SK-N-SH (cell line): ENCODE measurements at places on chromosomes 6 and 20. TPM values are rescaled to one million over a fixed set of nuclear protein-coding genes. Genes with fewer than 3 reads are reported as not detected.

Gene FAM184A
- polyA plus RNA-seq: 0.38 and 0.49 TPM in 2 replicates

Gene THBD
- polyA plus RNA-seq: 0.13 and 0.33 TPM in 2 replicates

Gene SFT2D1
- polyA plus RNA-seq: 93.4 and 131 TPM in 2 replicates

Gene HCRTR2
- not detected in 2 replicates for polyA plus RNA-seq

Gene NRN1
- 8.5 and 8.9 TPM in 2 replicates for polyA plus RNA-seq

Gene PXDC1
- 14.1 and 14.5 TPM in 2 replicates for polyA plus RNA-seq

Gene HLA-DQA1
- polyA plus RNA-seq: not detected in 2 replicates

Gene CTCFL
- not detected in 2 replicates for polyA plus RNA-seq

Gene IL17F
- not detected in 2 replicates for polyA plus RNA-seq

Gene PLEKHG1
- under 0.01 and 0.02 TPM in 2 replicates for polyA plus RNA-seq

Gene ATF6B
- polyA plus RNA-seq: 61.3 and 73.0 TPM in 2 replicates

Gene HLA-DRB5
- polyA plus RNA-seq: not detected in 2 replicates

GRCh38 chr6:55670850-55671413 is 91.9 kb upstream of the HMGCLL1 start:
- no peak for DNase-seq

- no peak for DNase-seq
Observed at GRCh38 chr6:102215425-102215824, 821.9 kb downstream of the GRIK2 start.

DNA sequence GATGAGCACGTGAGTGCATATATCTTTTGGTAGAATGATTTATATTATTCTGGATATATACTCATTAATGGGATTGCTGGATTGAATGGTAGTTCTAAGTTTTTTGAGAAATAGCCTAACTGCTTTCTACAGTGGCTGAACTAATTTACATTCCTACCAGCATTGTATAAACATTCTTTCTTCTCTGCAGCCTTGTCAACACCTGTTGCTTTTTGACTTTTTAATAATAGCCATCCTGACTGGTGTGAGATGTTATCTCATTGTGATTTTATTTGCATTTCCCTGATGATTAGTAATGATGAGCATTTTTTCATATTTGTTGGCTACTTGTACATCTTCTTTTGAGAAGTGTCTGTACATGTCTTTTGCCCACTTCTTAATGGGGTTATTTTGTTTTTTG is 116.3 kb downstream of the ADTRP start:
- no peak for DNase-seq

GRCh38 chr20:58893355-58894120 is 41.0 kb downstream of the GNAS start:
- no peak for DNase-seq

DNA sequence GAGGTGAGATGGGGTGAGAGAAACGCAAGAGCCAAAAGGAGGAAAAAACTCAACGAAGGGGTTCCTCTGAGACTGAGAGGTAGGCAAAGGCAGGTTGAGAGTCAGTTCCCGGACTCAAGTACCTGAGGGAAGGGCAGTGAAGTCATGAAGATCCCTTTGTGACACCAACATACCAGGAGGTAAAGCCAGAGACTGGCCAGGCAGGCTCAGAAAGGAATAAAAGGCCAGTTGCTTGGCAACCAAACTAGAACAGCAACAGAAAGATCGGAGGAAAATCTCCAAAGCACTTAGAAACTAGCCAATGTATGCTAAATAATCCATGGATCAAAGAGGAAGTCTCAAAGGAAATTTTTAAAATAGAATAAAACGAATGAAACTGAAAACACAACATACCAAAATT is 209.8 kb upstream of the PROKR2 start:
- no peak for DNase-seq

- DNase-seq: peak; percentile 66
Observed at GRCh38 chr20:37202267-37202943, 23.1 kb upstream of the MROH8 start.

GRCh38 chr20:49982072-49982345 is 771 bp upstream of the SNAI1 start:
- DNase-seq: no peak

- no peak for DNase-seq
Observed at GRCh38 chr20:7855545-7855944, 84.7 kb downstream of the HAO1 start.

DNA sequence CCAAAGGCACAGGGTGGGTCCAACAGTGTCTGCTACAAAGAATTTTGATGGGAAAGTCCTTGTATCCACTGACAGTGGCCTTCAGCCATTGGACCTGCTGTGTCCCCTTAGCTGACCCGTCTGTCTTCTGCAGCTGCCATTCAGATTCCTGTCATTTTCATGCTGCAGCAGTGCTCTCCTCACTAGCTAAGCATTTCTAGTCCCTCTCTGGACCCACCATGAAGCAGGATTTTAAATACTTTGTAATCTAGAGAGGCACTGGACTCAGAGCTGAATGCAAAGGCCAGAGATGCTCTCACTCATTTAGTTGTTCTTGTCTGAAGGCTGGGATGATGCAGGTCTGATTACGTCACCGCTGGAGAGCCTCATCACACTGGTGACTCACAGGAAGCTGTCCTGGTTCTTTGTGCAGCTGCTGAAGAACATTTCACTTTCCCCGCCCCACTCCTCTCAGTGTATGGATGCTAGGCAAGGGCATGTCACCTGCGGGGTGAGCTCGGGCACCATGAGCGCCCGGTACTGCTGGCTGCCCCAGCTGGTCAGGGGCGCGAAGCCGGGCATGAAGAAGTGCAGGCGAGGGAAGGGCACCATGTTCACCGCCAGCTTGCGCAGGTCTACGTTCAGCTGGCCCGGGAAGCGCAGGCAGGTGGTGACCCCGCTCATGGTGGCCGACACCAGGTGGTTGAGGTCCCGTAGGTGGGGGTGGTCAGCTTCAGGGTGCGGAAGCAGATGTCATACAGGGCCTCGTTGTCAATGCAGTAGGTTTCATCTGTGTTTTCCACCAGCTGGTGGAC is 19.4 kb upstream of the TUBB2A start:
- DNase-seq: no peak

DNA sequence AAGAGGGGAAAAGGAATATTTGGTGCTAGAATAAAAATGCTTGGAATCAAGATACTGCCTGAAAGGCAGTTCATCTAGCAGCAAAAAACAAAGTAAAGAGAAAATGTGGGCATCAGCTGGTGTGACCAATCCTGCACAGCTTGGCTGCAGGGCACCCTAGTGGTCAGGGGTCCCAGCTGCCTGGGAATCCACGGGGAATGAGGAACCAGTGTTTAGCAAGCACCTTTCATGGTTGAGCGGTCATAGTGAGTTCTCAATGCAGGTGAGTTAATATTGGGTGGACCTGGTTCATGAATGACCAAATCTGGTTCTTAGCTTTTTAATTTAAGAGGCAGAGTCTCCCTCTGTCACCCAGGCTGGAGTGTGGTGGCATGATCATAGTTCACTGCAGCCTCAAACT is 53.3 kb downstream of the CAP2 start:
- no peak for DNase-seq

GRCh38 chr20:5843054-5843592 is 92.9 kb downstream of the SHLD1 start:
- no peak for DNase-seq

DNA sequence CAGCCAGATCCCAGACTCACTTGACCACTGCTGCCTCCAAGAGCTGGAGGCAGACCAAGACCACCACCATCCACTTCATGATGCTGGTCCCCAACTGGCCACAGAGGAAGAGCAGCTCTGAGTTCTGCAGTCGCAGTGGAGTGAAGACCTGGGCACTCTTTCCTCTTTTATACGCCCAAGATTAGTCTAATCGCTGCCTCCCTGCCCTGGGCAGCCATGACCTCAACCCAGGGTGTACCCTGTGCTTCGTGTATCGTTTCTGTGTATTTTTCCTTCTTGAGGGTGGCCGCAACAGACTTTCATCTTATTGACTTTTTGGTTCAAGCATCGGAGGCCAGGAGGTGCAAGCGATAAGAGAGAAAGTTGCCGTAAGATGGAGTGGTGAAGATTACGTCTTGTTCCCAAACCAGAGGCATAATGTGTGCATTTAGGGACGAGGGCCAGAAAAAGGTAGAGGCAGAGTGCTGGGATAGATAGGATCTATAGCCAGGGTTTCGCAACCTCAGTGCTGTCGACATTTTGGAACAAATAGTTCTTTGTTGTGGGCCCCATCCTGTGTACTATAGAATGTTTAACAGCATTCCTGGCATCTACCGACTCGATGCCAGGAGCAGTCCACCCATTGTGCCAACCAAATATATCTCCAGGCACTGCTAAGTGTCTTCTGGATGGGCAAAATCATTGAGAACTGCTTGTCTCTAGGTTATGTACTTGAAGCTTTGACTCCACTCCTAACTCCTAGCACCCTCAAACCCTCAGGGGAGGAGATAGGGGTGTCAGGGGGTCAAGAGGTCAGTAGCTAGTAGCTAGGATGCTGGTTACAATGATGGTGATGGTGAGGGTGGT is at the start of gene PGC:
PGC (minus strand) TSS at position 142 of the 846 bp plus-strand sequence; CDS start at position 79, 63 bp downstream.
- DNase-seq: no peak

DNA sequence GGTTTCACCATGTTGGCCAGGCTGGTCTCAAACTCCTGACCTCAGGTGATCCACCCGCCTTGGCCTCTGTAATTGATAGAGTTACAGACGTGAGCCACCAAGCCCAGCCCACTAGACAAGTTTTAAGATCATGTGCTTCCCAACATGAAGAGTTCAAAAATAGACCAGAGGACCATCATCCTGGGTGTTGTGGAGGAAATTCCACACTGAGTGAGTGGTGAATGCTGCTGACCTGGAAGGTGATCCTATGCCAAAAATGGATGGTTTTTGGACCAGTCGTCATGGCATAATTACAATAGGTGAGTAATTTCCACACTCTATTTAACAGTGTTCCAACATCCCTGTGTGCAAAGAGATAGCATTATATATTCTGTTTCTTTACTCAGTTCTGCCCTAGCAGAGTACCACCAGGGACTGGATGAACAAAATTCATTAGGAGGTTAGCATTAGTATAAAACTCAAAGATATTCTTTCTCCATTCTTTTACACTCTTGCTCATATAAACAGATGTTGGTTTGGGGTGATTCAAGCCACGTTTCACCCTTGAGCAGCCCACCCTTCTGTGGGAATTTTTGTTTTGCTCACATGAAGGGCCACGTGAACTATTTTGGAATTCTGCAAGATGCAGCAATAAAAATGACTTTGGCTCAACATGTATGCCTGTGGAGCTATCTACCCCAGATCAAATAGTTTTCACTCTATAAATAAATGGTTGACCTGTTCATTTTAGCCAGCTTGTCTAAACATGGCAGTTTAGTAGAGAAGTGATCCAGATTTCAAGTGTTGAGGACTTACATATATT is 206.2 kb upstream of the TCF21 start:
- DNase-seq: no peak

DNA sequence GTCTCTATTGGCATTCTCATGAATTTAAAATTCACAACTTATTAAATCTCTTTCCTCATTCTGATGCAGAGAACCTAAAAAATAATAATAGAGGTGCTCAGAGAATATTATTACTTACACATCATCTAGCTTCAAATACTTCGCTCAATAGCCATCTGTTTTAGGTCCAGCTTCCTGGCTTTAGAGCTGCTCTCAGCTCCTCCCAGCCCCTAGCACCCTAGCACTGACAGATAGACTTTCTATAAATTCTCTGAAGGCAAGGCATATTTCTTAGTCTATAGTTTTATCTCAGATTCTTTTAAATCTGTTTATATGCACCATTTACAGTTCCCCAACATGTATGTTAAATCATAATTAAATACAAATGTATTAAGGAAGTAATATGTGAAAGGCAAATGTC is 281.3 kb downstream of the PTPRK start:
- no peak for DNase-seq

DNA sequence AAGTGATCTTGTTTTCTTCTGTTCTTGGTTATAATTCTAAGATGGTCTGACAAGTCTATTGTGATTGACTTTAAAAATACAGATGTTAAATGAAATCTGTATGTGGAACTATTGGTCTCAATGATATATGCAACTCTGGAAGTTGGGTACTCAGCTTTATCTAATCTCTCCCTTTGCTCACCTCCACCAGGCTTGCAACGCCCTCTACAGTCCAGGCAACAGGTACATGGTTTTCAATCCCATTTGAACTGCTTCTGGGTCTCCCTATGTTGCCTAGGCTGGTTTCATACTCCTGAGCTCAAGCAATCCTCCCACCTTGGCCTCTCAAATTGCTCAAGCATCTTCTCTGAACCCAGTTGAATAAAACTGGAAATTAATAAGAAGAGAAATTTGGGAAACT is 25.6 kb upstream of the HLA-DQB1 start:
- DNase-seq: no peak

- no peak for DNase-seq
Observed at GRCh38 chr20:57263801-57264792, 2.3 kb downstream of the BMP7 start.

DNA sequence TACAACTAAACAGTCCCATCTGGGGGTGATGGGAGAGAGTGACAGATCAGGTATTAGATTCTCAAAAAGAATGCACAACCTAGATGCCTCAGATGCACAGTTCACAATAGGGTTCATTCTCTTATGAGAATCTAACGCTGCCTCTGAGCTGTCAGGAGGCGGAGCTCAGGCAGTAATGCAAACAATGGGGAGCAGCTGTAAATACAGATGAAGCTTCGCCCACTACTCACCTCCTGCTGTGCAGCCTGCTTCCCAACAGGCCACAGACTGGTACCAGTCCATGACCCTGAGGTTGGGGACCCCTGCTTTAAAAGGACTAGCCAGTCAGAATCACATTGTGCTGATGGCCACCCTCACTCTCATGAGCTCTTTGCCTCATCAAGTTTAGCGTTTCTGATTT is 247.0 kb upstream of the KCNQ5 start:
- DNase-seq: no peak

DNA sequence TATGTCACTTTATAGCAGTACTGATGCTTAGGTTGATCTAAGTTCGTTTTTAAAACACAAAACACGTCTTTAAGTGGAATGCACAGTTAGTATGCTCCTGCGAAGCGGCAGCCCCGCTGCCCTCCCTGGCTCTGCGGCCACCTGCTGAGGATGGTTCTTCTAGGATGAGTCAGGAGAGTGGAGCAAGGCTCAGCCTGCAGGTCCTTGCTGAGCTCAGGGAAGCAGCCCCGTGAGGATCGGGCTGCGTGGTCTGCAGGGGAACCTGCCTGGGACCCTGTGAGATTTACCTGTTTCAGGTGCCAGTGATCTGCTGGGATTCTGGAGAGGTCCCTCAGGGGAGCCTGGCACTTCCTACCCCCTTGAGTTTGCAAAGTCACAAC is 57.5 kb downstream of the SYNJ2 start:
- no peak for DNase-seq

DNA sequence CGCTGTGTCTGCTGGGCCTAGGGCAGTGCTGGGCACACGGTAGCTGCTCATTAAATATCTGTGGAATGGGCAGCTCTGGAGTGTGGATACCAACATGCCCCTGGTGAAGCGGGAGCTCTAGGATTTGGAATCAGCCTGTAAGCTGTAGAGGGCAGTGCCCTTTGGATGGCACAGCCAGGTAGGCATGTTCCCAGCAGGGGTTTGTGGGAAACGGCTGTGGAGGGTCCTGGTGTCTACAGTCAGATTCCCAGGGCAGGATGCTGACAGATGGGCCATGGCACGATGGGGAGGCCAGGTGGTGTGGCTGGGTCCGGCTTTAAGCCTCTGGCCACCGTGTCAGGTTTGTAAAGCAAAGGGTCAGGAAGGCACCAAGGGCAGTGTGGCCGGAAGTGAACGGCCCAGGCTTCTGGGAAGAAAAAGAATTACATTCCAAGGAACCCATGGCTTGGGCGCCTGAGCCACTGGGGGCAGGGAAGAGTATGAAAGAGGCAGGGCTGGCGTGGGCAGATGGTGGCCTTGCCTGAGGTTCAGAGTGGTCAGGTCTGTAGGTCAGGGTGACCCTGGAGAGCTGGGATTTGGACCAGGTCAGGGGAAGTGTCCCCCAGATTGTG is 44.8 kb downstream of the UBE2V1 start:
- DNase-seq: peak; percentile 22

- DNase-seq: no peak
Observed at GRCh38 chr20:24634855-24635254, 165.4 kb downstream of the SYNDIG1 start.

GRCh38 chr6:106618324-106618723 is 11.0 kb downstream of the RTN4IP1 start:
- DNase-seq: no peak
